ENCODE measurements at places on chromosomes 5 and 9.

DNA sequence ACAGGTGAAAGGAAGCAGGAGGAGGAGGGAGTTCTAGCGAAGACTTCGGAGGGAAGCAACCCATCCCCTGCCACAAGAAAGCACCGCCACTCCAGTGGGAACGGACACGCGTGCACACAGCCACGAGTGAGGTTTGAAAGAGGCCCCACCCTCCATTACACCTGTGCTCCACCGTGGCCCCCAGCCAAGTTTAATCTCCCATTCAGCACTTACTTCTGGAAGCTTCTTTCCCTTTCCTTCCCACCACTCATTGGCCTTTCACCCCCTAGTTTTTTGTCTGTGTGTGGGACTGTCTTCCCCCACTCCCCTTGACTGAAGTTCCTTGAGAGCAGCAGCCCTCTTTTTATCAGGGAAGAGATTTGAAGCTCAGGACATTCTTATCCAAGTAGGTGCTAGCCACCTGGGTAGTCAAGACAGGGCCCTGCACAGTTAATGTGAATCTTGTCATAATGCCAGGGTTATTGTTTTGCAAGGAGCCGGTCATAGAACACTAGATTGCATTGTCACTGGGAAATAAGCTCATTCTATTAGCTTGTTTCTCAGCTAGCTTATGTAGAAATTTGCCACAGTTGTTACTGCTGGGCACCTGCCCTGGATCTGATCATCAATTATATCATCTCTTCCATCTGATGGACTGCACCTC lies 256.0 kb downstream of the DOCK8 start:
- no peak for DNase-seq

DNA sequence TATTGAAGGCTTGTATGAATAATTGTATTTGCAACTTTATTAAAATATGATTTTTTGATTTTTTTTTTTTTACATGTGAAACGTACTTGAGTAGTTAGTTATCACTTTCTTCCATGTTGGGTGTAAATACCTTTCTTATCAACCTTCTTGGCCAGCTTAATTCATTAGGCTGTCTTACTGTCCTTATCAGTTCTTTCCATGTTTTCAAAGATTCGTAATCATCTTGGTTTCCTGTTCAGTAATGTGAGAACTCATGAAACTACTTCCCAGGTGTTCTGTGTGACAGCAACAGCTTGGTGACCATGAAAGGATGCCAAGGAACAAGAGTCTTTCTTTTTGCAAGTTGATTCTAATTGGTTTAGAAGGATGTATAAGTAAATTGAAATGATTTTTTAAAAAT lies 100.0 kb downstream of the ADGRV1 start:
- DNase-seq = no peak

DNA sequence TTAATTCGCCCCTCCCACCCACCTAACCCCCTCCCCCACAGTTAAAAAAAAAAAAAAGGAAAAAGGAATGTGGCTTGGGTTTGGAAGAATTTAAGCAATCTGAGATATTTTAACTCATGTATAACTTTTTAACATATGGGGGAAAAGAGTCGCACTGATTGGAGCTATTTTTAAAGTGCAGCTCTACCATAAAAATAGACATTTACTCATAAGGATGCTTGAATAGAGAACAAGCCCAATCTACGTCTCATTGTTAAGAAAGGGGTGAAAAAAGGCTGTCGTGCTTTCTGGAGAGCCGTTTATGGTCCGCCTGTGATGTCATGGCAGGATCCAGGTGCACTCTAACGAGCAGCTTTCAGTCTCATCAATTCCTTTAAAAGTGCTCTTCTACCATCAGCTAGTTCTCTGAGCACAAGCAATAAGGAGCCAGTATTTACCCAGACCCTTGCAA lies 142.4 kb downstream of the ELAVL2 start:
- no peak for DNase-seq

DNA sequence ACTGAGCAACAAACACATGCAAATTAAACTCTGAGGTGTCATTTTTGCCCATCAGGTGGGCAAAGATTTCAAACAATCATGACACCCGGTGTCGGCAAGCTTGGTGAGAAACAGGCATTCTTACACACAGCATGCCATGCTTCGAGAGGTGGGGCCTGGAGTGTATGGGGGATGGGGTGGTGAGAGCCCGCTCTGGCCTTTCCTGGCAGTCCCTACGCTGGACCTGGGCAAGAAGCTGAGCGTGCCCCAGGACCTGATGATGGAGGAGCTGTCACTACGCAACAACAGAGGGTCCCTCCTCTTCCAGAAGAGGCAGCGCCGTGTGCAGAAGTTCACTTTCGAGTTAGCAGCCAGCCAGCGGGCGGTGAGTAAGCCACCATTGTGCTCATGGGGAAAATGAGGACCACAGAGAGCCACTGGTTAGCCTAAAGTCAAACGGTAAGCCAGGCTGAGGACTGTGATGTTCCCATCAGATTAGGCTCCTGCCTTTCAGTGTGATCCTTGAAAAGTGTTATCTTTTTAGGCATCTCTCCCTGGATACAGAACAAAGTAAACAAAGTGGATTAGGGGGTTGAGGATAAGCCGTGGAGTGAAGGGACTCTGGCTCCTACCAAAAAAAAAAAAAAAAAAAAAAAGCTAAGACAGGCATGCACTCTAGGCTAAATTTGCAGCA lies 9.4 kb downstream of the MYOZ3 start:
- no peak for DNase-seq
